ENCODE measurements at places on chromosomes 5 and 9. TPM values are rescaled to one million over a fixed set of nuclear protein-coding genes. Genes with fewer than 3 reads are reported as not detected.

SMIM33 gene
- polyA plus RNA-seq = not detected

ARID3C gene
- not detected for polyA plus RNA-seq

ARL14EPL gene
- not detected for polyA plus RNA-seq

ISCA1 gene
- 53.3 TPM for polyA plus RNA-seq

P4HA2 gene
- polyA plus RNA-seq = 26.5 TPM

Measured in right lung (tissue), 10 donors.